CD4-positive, alpha-beta T cell treated with Interleukin-17A for 4 hours (primary cell): ENCODE measurements at places on chromosomes 3 and 15.

- DNase-seq = no peak
These were observed 45.8 kb upstream of the KBTBD8 start for GRCh38 chr3:66952357-66952756.

DNA sequence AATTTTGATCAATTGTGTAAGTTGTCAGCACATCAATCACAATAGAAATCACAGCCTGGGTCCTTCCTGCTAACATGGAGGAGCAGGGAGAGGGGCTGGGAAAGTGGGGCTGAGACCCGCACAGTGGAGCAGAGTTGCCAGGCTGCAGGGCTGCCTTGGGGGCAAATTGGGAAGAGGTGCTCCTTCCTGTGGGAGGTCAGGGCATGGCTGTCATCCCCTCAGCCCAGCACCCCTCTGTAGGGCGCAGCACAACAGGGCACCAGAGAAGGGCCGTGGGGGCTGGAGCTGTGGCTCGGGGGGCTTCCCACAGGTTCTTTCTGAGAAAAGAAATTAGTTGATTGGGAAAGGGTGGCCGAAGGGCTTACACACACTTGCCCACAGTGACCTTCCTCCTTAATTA lies 126.3 kb downstream of the NSMCE3 start:
- DNase-seq = no peak

- DNase-seq = no peak
These were observed 66.8 kb upstream of the ADAMTSL3 start for GRCh38 chr15:83587091-83587490.

- DNase-seq = no peak
These were observed 621.3 kb upstream of the EPHA6 start for GRCh38 chr3:96192966-96193550.
